ENCODE measurements at places on chromosomes 16 and 17. TPM values are rescaled to one million over a fixed set of nuclear protein-coding genes. Genes with fewer than 3 reads are reported as not detected.

- DNase-seq, result no peak
Observed at GRCh38 chr16:80372341-80372740, 168.5 kb upstream of the DYNLRB2 start.

- no peak for DNase-seq
Observed at GRCh38 chr17:62805234-62805633, 2.9 kb downstream of the MARCHF10 start.

DNA sequence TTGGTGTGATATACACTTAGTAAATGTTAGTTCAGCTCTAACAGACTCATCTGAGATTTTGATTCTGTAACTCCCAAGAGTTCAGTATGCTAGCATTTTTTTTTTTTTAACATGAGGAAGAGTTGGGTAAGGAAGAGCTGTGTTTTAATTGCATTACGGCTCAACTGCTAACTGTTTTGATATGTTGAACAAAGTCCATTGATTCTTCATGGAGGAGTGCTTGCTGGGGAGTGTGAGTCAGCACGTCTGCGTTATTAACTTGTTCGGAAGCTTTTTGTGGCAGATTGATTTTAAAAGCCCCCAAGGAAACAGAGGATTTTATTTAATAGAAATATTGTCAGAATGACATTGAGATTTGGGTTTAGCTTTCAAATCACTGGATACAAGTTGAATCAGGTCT, 45.8 kb downstream of the PITPNC1 start:
- no peak for DNase-seq

- DNase-seq, result no peak
Observed at GRCh38 chr16:84194470-84195200, 3.7 kb downstream of the ADAD2 start.

DNA sequence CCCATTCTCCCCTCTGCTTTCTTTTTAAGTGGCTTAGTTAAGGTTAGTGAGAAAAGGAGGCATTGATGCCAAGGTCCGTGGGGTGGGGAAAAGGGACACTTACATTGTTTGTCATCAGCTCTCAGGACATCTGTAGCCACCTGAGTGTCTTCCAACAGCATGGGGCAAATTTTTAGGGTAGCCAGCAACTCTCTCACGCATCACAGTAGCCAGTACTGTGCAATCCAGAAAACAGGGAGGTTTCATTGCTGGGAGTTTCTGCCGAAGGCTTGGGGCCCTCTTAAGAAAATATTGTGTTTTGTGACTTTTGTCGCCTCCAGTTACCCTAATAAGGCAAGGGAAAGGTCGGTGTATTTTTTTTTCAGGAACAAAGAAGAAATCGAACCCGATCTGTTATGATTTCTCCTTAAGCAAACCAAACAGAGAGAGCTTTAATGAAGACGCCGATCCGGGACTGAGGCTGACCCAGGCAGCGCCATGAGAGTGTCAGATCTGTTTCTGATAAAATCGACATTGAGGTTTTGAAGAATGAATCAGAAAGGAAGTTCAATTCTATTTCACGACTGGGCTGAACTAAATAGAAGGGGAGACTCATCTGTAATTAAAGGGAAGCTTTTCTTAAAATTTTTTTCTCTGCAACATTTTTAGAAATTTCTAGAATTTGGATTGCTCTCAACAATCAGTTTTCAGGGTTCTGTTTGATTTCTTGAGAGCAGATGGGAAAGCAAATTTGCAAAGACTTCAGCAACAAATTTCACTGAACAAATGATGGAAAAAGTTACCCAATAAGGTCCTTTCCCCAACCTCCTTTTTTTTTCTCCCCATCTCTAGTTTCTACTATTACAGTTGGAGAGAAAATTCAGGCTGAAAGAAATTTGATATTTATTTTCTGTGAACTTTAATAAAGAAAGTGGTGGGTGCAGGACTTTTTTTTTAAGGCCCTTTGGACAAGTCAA, 144.7 kb upstream of the IRX3 start:
- no peak for DNase-seq

DNA sequence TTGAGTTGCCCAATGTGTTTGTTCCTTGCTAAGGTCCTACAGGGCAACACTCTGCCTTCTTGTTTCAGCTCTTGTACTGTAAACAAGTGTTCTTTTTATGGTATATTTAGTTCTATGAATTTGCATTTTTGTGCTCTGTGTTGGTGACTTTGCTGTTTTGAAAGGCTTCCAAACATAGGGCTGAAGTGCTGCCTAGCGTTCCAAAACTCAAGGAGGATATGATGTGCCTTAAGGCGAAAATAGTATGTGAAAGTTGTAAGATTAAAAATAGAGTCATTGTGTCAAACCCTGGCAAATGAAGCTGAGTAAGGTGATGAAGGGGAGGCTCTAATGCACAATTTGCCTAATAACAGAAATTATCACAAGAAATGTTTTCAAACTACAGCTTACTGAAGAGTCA, 372.7 kb upstream of the TOM1L1 start:
- DNase-seq, result no peak

DNA sequence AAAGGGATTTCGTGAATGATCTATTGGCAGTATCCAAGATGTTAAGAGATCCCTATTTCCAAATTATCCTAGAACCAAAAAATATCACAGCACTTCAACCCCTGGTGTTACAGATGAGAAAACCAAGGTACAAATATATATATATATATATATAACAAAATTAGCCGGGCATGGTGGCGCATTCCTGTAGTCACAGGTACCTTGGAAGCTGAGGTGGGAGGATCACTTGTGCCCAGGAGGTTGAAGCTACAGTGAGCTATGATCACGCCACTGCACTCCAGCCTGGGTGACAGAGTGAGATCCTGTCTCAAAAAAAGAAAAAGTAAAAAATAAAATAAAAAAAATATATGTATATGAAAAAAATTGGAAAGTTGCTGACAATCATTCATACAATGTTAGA, 637 bp upstream of the CLN3 start:
- DNase-seq, result no peak

DNA sequence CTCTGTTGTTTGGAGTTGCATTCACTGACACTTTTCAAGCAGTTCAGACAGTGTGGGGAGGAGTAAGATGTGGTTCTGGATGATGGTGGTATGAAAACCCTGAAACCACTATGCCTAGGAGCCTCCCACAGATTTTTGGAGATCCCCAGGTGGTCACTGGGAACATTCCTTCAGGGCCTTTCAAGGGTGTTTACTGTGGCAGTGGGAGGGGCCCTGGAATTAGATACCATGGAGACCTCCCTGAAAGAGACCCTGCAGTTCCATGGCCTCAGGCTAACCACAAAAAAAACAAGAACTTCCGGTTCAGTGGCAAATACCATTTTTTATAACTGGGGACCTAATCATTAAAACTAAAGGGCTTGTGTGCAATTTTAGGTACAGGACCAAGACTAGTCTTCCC, 79.9 kb downstream of the TMEM100 start:
- DNase-seq, result no peak

DNA sequence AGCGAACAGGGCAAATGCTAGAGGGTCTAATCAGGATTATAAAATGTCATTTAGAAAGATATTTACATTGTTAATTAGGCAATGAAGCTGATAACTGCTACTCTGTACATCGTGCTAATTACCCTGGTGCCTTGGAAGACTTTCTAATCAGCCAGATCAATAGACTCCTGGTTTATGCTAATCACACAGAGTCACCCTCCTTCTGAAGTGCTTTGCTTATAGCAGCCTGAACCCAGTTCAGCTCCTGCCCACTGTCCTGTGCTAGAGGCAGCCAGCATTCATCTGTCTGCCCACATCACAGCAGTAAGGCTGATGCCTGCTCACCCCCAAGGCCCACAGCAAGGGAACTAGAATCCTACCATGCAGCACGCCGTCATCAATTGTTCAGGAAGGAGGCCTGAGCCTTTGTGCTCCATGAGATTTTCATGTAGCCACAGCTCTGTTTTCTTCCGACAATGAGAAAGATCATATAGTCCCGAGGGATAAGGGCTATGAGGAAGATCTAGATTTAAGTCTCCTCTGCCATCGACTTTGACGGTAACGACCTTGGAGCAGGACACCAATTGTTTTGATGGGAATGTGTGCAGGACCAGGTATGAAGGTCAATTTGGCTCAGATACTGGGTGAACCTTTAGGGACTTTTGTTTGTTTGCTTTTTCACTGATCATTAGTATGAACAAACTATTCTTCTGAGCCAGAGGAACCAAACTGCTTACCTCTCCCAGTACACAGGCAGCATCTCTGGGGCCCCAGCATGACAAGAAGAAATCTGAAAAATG, 12.5 kb upstream of the LYRM9 start:
- no peak for DNase-seq

DNA sequence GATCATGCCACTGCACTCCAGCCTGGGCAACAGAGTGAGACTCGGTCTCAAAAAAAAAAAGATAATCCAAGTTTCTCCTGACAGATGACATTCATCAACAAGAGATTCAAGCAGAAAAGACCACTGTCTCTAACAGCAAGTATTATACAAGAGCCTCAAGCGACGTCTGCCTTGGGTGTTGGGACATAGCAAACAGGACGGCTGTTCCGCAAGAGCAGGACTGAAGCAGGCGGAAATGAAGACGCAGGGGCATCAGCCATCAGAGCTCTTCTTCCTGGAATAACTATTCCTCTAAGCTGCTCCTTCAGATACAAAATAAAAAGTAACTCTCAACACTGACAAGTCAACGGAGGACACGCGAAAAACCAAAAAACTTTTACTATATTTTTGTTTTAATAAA, 54.0 kb downstream of the ANKRD11 start:
- DNase-seq, result no peak

GRCh38 chr16:61798741-61799140, 237.5 kb downstream of the CDH8 start:
- DNase-seq, result no peak

DNA sequence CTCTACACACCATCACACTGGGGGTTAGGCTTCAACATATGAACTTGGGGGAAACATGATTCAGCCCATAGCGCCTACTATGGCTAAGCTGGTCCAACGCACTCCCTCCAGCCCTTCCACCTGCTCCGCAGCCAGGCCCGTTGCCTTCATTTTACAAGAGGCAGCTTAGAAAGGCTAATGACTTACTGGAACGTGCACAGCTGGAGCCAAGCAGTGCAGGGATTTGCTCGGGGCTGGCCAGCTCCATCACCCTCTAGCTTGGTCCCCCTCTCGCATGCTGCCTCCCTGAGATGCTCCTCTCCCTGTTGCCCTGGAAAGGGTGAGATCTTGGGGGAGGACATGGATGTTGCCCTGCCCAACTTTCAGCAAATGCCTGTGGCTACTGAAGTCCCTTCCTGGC, 2.8 kb upstream of the CACNG1 start:
- DNase-seq, result no peak

DNA sequence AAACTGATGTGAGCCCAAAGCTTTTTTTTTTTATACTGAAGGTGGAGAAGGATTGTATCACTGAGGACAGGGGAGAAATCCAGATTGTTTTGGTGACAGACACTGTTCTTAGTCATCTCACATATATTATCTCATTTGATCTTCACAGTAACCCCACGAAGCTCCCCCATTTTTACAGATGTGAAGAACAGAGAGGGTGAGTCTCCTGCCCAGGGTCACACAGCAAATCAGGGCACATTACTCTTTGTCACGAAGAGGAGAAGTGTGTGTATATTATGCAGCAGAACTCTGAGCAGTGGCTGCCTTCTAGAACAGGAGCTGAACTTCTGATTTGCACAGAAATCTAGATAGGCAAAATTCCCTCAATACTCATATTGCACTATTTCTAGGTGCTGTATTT, 504.3 kb downstream of the XYLT1 start:
- DNase-seq, result no peak

GRCh38 chr16:85112364-85112763, at the start of gene CIBAR2:
CIBAR2 (minus strand) TSS chr16:85112472; CDS start chr16:85112352, 120 bp downstream.
- no peak for DNase-seq

DNA sequence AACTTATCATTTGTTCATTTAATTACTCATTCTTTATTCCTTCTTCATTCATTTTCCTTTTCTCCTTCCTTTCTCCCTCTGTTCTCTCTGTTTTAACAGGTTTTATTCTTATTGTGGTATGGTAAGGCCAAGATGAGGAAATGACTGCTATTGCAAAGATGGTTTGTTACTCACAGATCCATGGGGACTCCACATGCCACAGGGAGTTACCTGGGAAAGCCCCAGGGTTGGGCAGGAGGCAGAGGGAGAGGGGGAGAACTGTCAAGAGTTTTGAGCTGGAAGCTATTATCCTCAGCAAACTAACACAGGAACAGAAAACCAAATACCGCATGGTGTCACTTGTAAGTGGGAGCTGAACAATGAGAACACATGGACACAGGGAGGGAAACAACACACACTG, 453.3 kb downstream of the WWOX start:
- DNase-seq, result no peak

GRCh38 chr16:68077866-68078700, 7.1 kb upstream of the NFATC3 start:
- no peak for DNase-seq

DNA sequence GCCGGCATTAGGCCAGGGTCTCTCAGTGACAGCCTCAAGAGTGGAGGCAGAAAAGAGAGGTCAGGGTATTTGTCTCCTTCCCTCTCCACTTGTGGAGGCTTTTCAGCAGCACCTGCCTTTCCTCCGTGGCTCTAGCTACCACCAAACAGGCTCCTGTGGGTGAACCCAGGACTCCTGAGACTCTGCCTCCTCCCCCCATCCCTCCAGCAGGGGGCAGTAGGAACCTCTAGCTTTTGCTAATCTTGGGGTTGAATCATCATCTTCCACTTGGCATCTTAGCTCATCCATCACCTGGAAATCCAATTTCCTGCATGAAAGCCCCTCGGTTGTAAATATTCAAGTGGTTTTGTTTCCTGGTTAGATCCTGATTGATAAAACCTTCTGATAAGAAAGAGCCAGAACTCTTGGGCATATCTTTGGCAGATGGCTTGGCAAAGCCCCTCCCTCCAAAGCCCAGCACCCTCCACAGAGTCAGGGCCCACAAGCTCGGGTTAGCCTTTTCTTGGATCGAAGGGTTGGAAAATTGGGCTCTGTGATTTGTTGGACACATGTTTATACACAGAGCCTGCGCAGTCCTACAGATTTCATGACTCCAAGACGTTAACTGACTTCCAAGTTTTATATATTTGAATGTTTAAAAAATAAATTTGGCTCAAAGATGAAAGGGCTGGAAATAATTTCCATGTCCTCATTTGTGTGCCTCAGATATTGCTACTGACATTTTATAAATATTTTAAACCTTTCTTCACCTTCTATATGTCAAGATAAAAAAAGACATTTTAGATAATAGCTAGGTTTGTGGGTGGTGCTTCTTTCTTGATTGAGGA, 322.1 kb downstream of the MAP2K4 start:
- no peak for DNase-seq

- no peak for DNase-seq
Observed at GRCh38 chr16:25922438-25922837, 230.7 kb downstream of the HS3ST4 start.

The PEMT gene
- 36.5 TPM for total RNA-seq

The TAC4 gene
- not detected for total RNA-seq

The CD300H gene
- total RNA-seq, result not detected

The SYCE1L gene
- total RNA-seq, result 1.1 TPM

The NRN1L gene
- 0.50 TPM for total RNA-seq

The GP1BA gene
- total RNA-seq, result 0.15 TPM

The MTSS2 gene
- 50.7 TPM for total RNA-seq

The HOXB8 gene
- total RNA-seq, result 0.32 TPM

The TMEM256 gene
- total RNA-seq, result 69.2 TPM

The TTC19 gene
- 39.6 TPM for total RNA-seq

The PLLP gene
- 5.0 TPM for total RNA-seq

The C1QL1 gene
- total RNA-seq, result 0.94 TPM
